ENCODE measurements at places on chromosomes 11 and 22.

DNA sequence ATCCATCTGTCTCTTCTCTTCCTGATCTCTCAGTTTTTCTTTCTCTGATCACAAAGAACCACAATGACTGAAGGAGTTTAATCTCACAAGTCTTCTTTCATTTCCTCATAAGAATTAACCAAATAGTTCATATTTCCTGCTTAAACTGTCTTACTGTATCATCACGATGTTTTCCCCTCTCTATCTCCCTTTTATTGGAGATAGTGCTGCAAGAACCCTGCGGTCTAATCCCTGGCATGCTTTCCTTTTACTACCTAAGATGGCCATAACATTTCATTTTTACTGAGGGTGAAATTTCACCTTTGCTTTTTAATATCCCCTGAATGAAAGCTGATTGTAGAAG, 28.9 kb downstream of the CARD18 start:
- peak; percentile 1 for DNase-seq

DNA sequence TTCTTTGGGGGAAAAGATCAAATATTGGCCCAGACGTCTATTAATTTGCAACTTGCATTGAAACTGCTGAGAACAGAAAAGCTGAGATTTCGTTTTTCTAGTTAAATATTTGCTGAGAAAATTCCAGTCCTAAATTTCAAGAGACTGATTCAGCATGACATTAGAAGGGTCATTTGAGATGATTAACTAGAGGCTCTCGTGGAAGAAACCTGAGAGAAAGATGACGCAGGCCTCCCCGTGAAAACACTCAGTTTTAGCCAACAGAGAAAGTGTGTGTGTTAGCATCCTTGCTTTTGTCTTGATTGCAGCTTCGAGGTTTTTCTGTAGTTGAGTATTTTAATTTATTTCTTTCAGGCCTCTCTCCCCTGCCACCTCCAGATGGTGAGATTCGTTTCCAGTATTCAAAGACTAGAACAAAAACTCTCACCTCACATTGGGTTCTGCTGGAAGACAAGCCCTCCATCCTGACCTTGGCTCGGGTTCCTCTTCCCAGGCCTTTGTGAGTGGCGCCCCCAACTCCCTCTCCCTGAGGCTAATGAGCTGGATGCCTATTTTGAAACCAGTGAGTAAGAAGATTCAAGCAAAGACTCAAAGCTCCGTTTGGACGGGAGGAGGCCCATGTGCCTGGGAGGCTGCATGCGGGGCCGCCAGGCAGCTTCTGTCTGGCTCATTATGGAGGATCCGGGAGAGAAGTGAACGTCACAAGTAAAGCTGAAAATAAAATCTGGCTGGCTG, 52.4 kb downstream of the CELSR1 start:
- peak; percentile 86 for DNase-seq

DNA sequence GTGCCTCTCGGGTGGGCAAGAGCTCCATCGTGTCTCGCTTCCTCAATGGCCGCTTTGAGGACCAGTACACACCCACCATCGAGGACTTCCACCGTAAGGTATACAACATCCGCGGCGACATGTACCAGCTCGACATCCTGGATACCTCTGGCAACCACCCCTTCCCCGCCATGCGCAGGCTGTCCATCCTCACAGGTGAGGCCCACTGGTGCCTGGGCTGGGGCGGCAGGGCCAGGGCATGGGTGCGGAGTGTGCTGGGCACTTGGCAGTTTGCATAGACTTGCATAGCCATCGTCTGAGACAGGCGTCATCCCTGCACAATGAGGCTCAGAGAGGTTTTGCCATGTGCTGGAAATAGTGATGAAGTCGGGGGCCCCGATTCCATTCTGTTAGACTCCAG, 6.3 kb downstream of the RASD2 start:
- DNase-seq: no peak

DNA sequence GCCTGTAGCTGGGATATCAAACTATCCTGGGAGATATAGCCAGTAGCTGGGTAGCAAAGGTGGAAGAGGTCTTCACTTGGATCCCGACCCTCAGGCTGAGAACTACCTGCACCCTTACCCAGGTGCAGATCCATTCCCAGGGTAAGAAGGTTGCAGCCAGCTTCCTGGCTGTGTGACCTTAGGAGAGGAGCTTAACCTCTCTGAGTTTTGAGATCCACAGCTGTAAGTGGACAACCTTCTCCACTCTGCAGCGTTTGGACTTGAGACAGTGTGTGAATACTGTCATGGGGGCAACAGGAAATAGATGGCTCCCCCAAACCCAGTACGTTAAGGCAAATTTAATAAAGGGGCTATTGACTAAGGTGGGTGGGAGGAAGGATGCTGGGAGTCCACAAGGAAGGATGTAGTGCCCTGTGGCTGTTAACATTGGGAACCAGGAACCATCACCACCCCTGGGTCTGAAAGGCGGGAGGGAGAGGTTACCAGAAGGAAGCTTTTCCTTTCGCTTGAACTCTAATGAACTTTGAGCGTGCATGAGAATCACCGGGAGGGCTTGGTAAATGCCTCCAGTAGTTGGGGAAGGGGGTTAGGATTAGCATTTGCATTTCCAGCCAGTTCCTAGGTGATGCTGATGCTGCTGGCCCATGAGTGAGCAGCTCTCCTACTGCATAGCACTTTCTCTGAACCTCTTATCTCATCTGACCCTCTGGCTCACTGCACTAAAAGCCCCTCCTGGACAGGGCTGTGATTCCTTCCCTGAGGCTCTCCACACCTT, 24.4 kb downstream of the SGSM1 start:
- DNase-seq: no peak

GRCh38 chr22:47281126-47282106, 519.0 kb downstream of the TBC1D22A start:
- no peak for DNase-seq

GRCh38 chr11:17905477-17905876, 107.4 kb downstream of the SERGEF start:
- DNase-seq: no peak

DNA sequence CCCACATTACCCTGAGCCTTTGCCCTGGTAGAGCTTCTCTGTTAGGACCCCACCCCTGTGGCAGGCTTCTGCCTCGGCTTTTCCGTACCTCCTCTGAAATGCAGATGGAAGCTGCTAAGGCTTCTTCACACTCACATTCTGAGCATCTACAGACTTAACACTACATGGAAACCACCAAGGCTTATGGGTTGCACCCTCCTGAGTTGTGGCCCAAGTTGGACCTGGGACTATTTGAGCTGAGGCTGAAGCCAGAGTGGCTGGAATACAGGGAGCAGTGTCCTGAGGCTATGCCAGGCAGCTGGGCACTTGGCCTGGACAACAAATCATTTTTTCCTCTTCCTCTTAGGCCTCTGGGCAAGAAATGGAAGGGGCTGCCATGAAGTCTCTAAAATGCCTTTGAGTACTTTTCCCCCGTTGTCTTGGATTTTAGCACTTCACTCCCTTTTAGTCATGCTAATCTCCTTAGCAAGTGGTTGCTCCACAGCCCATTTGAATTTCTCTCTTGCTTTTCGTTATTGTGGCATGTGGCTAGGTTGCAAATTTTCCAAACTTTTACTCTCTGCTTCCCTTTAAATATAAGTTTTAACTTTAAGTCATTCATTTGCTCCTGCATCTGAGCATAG, 114.8 kb upstream of the FIBIN start:
- DNase-seq: no peak

- DNase-seq: no peak
These were observed 11.7 kb upstream of the SMPD1 start for GRCh38 chr11:6378640-6378989.

All from adipocyte (in vitro differentiated cells).